ENCODE measurements at places on chromosomes 1 and 21.

DNA sequence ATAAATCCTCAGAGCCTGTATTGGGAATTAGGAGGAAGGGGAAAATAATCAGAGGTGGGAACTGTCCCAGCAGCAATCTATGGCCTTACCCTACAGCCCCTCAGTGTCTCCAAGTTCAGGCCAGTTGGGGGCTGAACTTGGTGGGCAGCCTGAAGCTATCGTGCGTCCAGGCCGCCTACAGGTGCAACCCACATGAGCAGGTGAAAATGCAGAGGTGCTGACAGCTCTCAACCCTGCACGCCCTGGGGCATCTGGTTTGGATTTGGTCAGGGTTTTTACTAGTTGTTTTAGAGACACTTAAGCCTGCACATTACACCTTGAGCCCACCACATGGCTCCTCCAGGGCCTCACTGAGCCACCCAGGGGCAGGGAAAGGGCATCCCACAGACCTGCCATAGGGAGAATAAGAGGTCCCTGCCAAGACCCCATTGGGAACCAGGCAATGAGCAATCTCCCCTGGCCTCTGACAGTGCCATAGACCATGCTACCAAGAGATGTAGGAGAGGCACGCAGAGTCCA lies 209.5 kb downstream of the FOXD2 start:
- DNase-seq = no peak

GRCh38 chr1:12636098-12636950 lies 7.6 kb upstream of the AADACL4 start:
- no peak for DNase-seq

DNA sequence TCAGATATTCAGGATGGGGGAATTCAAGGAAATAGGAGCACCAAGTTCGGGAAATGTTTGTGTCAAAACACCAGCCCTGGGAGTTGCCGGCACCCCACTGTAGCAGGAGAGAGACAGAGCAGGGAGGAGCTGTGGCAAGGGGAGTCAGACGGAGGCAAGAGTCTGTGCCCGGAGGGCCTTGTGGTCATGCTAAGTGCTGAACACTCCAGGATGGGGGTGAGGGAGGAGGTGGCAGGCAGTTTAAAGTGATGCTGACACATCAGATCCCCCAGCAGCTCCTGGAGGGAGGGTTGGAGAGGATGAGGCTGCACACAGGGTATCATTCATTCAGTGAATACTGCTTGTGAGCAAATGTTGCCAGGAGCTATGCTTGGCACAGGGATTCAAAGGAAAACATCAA lies 150.3 kb upstream of the ETV3 start:
- no peak for DNase-seq

GRCh38 chr1:47924270-47925048 lies 72.7 kb downstream of the TRABD2B start:
- DNase-seq = no peak

GRCh38 chr1:206708882-206709281 lies 24.2 kb downstream of the MAPKAPK2 start:
- DNase-seq = no peak

DNA sequence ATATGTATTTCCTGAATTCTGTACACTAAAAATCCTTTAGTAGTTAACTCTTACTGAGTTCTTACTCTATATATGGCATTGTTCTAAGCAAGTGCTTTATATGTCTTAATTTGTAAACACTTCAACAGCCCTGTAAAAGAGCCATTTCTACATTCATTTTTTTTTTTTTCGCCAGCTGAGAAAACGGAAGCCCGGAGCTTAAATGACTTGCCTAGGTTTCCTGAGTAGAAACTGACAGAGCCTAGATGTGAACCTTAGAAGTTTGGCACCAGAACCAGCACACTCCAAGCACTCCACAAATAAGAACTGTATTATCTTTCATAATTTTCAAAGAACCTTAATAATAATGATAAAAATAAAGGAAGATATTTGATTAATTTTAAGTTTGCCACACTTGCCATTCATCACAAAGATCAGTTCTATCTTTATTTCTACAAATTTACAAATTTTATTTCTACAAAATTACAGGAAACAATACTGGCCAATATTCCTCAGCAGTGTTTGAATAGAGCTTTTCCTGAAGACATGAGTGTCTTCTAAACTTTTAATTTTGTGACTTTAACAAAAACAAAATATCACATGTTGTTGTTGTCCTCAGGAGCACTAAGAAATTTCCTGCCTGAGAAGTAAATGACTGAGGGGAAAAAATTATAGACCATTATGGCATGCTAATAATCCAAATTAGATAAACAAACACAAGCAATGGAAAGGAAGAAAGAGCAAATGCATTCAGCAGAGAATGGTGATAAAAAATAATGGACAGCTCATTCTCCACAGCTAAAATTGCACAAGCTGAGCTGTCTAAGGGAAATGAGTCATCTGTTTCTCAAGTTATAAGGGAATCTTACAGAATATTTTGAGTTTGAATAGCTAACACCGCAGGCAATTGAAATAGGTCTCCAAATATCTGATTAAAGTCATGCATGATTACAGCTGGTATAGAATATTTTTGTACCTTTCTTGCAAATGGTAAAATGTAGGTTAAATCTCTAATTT lies 71.2 kb downstream of the DPYD start:
- DNase-seq = no peak

GRCh38 chr1:61220536-61220935 lies 138.2 kb downstream of the NFIA start:
- no peak for DNase-seq

DNA sequence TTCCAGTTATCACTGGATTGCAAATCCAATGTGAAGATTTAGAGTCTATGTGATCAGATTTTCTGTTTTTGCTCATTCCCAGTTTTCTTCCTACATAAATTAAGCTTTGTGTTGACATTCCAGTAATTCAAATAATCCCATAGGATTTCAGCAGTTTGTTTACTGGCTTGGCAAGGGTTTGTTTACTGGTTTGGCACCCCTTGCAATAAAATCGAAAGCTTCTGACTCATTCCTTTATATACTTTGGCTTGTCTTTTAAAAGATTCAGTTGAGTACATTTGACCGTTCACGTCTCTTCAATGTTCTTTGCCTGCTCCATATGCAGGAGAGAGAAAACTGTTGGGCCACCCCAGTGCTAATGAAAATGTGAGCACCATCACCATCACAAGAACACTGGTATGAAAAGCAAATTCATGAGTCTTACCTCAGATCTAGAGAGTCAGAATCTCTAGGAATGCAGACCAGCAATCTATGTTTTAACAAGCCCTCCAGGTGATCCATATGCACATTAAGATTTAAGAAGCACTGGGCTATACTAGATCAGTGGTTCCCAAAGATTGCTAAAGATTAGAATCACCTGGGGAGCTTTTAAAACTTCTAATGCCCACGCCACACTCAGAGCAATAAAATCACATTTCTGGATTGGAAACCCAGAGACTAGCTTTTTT lies 32.8 kb downstream of the ZC3H11B start:
- DNase-seq = no peak

DNA sequence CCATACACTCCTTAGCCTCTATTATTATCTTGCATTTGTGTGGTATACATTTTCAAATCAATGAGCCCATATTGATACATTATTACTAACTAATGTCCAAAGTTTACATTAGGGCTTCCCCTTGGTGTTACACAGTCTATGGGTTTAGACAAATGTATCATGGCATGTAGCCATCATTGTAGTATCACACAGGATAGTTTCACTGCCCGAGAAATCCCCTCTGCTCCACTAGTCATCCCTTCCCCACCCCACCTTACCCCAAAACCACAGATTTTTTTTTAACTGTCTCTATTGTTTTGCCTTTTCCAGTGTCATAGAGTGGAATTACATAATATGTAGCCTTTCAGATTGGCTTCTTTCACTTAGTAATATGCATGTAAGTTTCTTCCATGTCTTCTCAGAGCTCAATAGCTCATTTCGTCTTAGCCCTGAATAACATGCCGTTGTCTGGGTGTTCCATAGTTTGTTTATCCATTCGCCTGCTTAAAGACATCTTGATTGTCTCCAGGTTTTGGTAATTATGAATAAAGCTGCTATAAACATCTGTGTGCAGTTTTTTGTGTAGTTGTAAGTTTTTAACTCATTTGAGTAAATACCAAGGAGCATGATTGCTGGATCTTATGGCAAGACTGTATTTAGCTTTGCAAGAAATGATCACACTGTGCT lies 86.4 kb upstream of the LYST start:
- no peak for DNase-seq

- DNase-seq = peak; percentile 34
Measured at GRCh38 chr21:31873696-31874599, 1.1 kb downstream of the HUNK start.

GRCh38 chr1:64471218-64472039 lies 1.5 kb downstream of the CACHD1 start:
- DNase-seq = no peak

DNA sequence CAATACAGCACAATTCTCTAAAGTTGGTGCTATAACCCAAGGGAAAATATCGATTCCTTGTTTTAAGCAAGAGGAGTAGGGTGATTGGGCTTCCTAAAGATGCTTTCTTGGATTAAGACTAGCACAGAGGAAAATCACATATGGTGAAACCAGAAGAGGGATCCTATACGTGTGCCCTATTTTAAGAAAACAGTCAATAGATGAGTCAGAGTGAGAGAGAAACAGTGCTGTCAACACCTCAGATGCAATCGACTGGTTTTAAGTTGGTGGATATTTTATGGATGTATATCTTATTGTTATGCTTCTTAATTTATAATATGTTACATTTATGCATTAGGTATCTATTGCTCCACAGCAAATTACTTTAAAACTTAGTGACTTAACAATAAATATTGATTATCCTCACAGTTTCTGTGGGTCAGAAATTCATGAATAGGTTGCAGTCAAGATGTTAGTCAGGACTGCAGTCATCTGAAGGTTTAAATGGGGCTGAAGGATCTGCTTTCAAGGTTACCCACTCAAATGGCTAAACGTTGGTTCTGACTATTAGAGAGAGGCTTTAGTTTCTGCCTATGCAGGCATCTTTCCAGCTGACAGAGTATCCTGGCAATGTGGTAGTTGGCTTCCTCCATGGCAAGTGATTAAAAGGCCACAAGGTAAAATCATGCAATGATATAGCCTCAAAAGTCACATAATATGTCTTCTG lies 61.6 kb upstream of the DEPDC1 start:
- DNase-seq = no peak

- DNase-seq = no peak
Measured at GRCh38 chr21:15986277-15986676, 256.5 kb downstream of the USP25 start.

DNA sequence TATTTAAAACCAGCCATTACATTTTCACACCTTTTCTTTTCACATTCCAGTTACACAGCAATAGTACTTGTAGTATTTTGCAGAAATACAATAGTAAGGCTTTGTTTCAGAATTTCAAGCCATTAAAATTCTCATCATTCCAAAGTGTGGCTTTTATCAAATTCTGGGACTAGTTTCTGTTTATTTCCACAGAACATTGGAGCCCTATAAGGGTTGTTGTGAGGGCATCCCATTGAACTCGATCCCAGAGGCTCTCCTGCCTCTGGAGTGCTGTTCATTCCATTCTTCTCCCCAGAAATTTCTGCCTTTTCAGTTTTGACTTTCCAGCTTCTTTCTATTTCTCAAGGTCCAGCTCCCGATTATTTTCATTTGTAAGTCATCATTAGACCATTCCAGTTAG lies 645.5 kb downstream of the ADGRL2 start:
- no peak for DNase-seq
